DMS153 (cell line): ENCODE measurements at places on chromosomes 3 and 15.

DNA sequence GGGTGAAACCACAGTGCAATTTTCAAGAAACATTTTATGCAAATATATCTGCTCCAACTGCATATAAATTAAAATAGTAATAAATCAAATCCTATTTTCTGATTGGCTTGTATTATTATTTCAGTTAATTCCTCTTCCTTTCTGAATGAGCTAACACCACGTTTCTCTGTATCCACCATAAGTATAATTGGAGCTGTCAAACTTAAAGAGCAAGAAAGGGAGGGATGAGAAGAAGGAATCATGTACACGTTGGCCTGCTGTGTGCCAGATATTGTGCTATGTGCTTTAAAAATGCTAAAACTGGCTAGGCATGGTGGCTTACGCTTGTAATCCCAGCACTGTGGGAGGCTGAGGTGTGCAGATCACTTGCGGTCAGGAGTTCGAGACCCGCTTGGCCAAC lies 180.0 kb downstream of the MAGI1 start:
- no peak for DNase-seq

GRCh38 chr15:101651554-101652097 lies 555 bp downstream of the TM2D3 start:
- no peak for DNase-seq

GRCh38 chr3:10242182-10243065 lies 5.8 kb upstream of the TATDN2 start:
- no peak for DNase-seq

DNA sequence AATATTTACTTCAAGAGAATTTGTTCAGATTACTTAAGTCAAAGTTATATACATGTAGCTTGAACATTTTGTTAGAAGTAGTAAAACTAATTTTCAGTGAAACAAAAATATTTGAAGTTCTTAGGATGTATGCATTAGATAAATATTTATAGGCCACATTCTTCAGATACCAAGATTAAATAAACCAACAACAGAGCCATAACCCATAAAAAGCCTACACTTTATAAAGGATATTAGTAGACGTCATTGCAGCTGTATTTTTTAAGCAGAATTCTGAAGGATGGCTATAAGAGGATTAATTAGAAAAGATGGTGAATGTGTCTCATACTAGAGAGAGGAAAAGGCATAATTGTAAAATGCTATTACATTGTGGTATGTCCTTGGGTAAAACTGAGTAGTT lies 449.7 kb upstream of the ALCAM start:
- no peak for DNase-seq

DNA sequence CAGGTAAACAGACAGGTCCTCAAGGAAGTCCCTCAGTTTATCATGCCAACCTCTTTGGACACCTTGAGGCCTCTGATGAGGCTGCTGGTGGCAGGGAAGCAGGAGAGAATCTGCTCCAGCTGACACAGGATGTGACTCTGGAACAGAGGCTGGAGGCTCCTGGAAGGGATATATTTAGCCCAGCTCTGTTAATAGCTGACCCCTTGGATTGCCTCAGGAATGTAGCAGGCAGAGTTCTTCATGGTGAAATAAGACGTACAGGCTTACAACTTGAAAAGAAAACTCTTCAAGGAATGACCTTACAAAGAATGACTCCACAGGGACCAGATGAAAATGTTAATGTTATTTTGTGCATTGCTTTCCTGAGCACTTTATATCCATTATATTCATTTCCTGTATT lies 90.5 kb downstream of the AQP9 start:
- no peak for DNase-seq

DNA sequence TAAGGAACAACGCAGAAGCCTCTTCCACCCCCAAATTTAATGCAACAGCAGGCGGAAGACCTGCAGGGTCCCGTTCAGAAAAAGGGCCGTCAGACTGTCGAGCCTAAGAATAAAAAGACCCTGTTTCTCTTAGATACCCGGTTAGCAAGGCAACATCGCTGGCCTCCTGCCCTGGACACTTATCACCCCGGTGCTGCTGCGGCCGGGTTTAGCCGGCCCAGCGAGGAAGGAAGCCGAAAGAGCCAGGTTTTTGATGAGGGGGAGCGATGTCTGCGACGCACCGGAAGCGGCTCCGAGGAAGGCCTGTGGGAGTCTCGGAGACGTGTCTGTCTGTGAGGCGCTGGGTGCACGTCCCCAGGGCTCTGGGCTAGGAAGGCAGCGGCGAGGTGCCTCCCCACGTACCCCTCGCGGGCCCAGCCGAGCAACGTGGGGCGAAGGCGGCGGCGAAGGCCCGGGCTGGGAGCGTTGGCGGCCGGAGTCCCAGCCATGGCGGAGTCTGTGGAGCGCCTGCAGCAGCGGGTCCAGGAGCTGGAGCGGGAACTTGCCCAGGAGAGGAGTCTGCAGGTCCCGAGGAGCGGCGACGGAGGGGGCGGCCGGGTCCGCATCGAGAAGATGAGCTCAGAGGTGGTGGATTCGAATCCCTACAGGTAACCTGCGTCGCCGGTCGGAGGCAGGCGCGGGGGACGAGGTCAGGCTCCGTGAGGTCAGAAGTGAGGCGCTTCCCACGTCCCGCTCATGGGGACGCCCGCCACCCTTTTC lies at the start of gene UBA5:
UBA5 (plus strand) TSS at position 278 of the 759 bp plus-strand sequence; CDS start at position 487, 209 bp downstream.
- DNase-seq, result peak; percentile 17

- no peak for DNase-seq
Measured at GRCh38 chr15:67413770-67414390, 107.1 kb upstream of the C15orf61 start.

- DNase-seq, result no peak
Measured at GRCh38 chr15:36356466-36356865, 223.0 kb upstream of the CDIN1 start.

GRCh38 chr3:125141596-125142419 lies 70.7 kb downstream of the SLC12A8 start:
- peak; percentile 41 for DNase-seq

DNA sequence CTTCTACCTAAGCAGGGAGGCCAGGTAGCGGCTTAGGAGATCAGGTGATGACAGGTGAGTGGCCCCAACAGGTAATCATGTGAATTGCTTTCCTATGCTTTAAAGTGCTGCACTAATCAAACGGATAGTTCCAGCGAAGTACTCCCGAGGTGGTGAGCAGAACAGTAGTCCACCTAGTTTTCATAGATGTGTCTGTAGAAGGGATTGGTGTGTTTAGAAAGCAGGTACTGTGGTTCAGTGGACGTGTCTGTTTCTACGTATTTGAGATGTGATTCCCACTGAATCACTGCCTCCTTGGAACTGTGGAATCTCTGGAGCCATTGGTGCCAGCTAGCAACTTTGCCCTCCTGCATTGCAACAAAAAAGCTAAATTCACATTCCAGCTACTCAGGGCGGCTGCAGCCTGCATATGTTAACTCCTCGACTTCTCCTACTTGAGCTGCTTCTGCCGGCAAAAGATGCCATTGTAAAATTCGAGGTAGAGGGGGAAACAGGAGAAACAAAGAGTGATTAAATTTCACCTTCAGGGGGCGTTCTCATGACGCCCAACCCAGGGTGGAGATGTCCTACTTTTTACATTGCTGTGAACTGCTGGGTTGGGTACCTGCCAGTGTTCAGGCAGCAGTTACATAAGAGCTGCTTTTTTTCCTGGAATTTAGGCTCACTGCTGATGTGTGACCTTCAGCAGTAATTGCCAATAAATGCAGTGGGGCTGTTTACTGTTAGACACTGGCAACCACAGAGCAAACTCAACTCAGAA lies 227.3 kb downstream of the ITPR1 start:
- DNase-seq, result no peak

- DNase-seq, result no peak
Measured at GRCh38 chr3:44330444-44330843, 8.1 kb upstream of the TCAIM start.

DNA sequence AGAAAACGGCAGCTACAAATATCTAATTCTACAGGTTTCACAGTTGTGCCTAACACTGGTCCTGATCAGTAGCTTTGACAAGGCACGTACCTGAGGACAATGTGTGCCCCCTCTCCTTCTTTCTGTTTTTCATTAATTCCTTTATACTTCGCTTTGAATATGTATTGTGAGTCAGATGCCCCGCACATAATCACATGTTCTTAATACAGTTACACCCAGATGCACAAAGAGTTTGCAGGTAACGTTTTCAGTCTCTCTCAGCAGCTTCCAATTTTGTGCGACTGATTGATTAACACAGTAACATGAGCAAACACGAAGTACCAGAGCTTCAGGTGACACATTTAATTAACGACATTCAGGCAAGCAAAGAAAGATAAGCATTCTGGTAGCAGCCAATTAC lies 209.8 kb upstream of the ZPLD1 start:
- DNase-seq, result no peak

DNA sequence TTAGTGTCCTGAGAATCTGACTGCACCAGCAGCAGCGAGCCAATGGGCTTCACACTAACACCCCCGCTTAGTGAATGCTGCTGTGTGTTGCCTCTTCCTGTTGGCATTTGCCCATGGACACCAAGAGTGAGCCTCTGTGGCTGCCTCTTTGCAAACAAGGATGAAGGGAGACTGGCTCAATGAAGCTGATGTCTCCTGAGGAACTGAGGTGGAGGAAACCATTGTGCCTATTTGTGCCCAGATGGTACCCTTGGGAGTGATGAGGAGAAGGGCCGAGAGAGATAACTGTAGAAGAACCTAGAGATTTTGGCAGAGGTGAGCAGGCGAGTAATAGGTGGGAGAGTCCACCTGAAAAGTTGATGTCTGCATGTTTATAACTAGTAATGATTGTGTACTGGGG lies 51.2 kb downstream of the IL20RB start:
- DNase-seq, result no peak

GRCh38 chr3:31275038-31275572 lies 257.6 kb upstream of the STT3B start:
- no peak for DNase-seq
